ENCODE measurements at places on chromosomes 6 and 20.

GRCh38 chr20:54215157-54215789, 7.4 kb downstream of the PFDN4 start:
- no peak for DNase-seq

DNA sequence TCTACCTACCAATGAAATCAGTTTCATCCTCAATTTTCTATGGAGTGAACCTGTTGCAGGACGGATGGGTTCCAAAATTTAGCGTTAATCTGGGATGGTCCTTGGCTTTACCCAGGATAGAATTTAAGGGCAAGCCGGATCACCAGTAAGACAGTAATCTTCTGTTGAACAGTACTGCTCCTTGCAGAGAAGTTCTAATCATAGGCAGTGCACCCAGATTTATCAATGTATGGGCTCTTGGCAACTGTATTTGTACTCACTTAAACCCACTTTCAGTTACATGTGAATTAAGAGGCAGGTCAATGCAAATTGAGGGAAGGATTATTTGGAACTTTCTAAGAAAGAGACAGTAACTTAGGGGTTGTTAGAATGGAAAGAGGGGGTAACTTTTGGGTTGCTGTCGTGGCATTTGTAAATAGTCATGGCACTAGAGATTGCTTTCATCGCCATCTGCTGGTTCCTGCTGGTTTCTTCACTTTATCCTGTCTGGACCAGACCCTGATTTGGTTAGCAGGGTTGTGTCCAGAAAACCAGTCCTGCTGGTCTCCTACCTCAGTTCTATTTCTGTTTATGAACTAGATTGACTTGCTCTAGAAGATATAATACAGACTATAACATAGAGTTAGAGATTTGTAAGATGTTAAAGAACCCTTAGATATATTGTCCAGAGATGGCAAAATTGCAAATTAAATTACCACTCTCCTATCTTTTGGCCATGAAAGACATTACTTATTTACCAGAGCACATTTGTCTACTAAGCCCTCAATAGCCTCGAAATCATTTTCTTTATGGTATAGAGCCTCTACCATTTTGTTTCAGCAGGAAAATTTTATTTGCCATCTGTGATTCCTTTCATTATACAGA, 646.3 kb downstream of the UTRN start:
- DNase-seq: no peak

GRCh38 chr6:26067367-26067766, 19.9 kb upstream of the HFE start:
- DNase-seq: no peak

GRCh38 chr20:50292591-50293283, 102.1 kb downstream of the CEBPB start:
- peak; percentile 66 for DNase-seq

DNA sequence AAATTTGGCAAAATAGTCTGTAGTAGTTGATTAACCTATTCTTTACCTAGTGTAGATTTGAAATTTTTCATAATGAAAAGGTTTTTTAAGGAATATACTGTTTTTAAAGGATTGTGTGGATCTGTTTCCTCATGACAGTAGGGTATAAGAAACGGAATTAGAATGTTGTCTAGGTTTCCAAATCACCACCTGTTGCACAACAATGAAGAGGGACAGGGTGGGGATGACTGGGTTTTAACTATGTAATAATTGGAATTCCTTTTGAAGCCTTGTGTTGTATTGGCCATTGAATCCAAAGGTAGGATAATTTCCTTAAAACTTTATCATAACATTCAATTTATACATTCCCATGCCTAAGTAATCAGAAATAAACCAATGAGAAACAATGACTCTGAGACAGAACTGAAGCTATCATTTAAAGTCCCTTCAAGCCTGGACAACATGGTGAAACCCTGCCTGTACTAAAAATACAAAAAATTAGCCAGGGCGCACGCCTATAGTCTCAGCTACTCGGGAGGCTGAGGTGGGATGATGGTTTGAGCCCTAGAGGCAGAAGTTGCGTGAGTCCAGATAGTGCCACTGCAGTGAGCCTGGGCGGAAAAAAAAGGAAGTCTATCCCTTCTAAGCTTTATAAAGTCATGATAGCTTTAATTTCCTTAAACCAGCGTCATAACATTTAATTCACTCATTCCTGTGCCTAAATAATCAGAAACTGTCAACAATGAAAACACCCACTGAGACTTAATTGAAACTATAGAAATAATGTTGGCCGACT, 18.3 kb upstream of the SLC17A5 start:
- DNase-seq: no peak

- DNase-seq: no peak
Measured at GRCh38 chr6:161853657-161854056, 579.8 kb upstream of the AGPAT4 start.

GRCh38 chr20:16749573-16749972, 1.4 kb downstream of the OTOR start:
- DNase-seq: no peak

DNA sequence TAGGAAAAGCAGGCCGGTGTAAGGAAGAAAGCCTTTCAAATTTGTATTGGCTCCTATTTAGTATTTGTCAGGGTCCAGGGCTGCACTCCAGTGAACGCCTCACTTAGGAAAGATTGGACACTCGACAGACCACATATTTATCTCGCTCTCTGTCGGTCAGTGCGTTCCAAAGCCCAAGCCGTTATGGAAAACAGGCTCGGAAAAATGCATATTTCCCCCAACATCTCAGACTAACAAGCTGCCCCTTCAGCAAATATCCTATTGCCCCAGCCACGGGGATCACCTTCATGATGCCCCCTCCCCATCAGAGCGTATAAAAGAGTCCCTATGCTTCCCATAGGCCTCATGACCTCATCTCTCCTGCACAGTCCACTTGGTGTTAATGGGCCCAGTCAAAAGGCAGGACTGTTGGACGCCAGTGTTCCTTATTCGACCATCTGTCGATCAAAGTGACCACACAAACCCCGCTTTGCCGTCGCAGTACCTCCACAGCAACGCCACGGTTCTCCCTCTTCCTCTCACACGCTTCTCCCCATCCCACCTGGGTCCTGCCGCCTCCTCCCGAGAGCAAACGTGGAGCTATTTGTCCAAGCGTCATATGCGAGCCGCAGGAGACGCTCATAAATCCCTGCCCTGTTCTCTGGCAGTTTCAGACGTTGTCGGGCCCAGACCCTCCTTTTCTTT, 63.3 kb downstream of the NPEPL1 start:
- no peak for DNase-seq

- DNase-seq: no peak
Measured at GRCh38 chr6:36029464-36029863, 1.9 kb downstream of the MAPK14 start.

GRCh38 chr20:60486315-60486714, 528.1 kb downstream of the CDH26 start:
- no peak for DNase-seq

- DNase-seq: no peak
Measured at GRCh38 chr6:7819431-7820015, 91.1 kb downstream of the TXNDC5 start.

GRCh38 chr6:3138341-3138740, 19.0 kb downstream of the TUBB2A start:
- DNase-seq: no peak

Data from frontal cortex (tissue), 4 donors.